ENCODE measurements at places on chromosomes 5 and 9. TPM values are rescaled to one million over a fixed set of nuclear protein-coding genes. Genes with fewer than 3 reads are reported as not detected.

CCNO gene
- total RNA-seq, result not detected

FAM200C gene
- 3.0 TPM for total RNA-seq

CNTFR gene
- under 0.01 TPM for total RNA-seq

INSYN2B gene
- 3.1 TPM for total RNA-seq

FBP1 gene
- not detected for total RNA-seq

FGF1 gene
- total RNA-seq, result 0.92 TPM

MAMDC4 gene
- total RNA-seq, result 0.85 TPM

CCDC192 gene
- not detected for total RNA-seq

CD14 gene
- 8.8 TPM for total RNA-seq

SLC6A18 gene
- total RNA-seq, result not detected

TPPP gene
- total RNA-seq, result 0.09 TPM

MYOT gene
- total RNA-seq, result not detected

TXNDC8 gene
- total RNA-seq, result not detected

PRLR gene
- 0.18 TPM for total RNA-seq

IL9 gene
- total RNA-seq, result not detected

ZNF366 gene
- total RNA-seq, result not detected

IFNA13 gene
- total RNA-seq, result not detected

All from smooth muscle cell of bladder (primary cell).